ENCODE measurements at places on chromosomes 11 and 22.

DNA sequence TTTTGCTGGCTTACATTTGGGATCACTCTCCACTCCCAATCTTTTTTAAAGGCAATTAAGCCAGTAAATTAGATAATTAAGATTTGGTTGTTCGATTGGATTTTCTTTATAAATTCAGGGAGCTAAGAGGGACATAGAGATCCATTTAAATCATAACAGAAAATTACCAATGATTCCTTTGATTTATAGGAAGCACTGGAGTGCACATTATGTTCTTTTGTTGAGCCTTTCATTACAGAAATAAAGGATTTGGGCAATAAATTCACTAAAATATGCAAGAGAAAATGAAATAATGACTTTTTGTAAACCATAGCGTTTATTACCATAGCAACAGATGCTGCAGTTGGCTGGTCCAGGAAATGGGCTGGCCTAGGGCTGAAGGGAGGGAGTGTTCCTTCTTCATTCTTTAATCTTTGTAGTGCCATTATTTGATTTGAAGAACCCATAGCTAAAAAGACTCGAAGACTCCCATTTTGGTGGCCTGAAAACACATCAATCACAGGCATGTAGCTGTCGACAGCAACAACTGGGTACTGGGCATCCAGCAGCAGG lies 73.0 kb downstream of the C2CD3 start:
- no peak for DNase-seq

DNA sequence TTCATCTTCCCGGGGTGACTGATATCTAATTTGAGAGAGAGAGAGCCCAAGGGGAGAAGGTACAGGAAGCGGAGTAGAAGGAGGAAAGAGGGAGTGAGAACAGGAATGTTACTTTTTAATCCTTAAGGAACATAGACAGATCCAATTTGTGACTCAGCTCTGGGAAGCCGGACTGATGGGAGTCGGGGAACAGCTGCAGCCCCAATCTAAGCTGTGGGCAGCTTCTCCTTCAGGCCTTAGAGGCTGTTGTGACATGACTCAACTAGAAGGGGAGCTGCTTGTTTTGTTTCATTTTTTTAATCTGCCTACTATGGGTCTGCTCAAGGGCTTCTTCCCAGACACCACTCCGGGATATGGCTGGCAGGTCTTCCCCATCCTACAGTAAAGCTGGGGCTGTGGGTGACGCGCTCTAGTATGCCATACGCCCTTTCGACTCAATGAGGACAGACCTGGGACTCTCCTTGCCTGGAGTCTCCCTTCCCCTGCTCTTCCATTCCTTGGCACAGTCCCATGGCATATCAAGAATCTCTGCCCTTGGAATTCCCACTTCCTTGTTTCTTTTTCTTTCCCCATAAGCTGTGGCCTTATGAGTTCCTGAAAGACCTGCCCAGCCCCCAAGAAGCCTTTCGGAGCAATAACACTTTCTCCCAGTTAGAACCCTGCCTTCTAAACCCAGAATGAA lies 103.3 kb upstream of the AKIP1 start:
- no peak for DNase-seq

- DNase-seq = no peak
These were observed 33.2 kb downstream of the PPP2R1B start for GRCh38 chr11:111733016-111733415.

DNA sequence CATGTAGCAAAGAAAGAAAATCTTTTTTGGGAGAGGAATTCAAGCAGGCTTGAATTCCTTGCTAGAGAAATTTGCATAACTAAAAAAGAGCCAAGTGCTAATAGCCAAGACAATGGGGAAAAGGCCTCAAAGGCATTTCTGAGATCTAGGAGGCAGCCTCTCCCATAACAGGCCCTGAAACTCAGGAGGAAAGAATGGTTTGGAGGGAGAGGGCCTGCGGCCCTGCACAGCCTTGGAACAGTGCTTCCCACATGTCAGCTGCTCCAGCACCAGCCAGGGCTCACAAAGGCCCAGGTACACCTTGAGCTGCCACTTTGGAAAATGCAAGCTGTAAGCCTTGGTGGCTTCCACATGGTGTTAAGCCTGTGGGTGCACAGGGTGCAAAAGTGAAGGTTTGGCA lies 55.5 kb upstream of the TSPAN18 start:
- no peak for DNase-seq

DNA sequence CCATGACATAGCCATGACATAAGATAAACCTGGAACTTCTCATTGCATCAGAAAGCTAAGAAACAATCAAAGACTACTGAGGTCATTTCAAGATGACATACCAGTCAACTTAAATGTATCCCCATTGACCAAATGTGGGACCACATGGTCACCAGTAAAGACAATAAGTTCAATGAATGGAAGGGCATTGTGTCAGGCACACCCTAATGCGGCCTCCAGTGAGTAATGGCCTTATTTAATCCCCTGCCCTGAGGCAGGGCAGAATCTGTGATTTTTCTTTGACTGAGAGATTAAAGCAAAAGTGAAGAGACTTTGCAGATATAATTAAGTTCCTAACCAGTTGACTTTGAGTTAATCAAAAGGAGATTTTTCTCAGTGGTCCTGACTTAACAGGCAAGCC lies 17.3 kb upstream of the SYT8 start:
- DNase-seq = no peak
